Caudate nucleus (tissue), 63 donors: ENCODE measurements at places on chromosomes 2 and 18.

- DNase-seq, result no peak
Observed at GRCh38 chr2:150581717-150582472, 94.4 kb upstream of the RND3 start.

DNA sequence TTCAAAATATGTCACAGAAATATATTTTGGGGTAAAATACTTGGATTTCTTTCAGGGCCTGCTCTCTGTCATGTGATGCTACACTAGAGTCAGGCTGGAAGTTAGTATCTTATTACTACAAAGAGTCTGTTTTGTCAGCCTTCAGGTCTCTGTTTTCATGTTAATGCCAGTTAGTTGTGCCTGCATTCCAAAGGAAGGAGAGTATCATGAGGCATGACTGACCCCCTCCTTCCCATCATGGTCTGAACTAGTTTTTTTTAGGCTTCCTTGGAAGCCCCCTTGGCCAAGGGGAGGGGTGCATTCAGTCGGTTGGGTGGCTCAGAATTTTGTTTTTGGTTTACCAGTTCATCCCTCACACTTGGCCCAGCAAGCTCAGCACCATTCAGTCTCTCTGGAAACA, 318.0 kb downstream of the ALK start:
- DNase-seq, result no peak

GRCh38 chr2:145815933-145816332, 1296.0 kb upstream of the ZEB2 start:
- DNase-seq, result no peak

GRCh38 chr2:46363535-46364170, 66.4 kb downstream of the EPAS1 start:
- DNase-seq, result no peak

DNA sequence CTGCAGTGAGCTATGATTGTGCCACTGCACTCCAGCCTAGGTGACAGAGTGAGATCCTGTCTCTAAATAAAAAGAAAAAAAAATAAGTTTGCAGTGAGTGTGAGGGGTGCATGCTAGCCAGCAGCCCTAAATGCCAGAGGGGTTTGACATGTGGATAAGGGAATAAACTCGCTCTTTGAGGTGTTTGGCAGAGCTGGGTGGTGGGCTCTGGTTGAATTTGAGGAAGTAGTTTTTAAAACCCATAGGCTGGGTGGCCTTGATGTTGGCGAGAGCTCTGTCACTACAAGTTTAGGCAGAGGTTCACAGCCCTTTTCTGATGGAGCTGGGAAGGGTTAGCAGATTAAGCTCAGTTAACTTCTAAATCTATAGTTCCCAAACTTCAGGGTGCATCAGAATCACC, 3.1 kb downstream of the ANXA4 start:
- DNase-seq, result no peak

DNA sequence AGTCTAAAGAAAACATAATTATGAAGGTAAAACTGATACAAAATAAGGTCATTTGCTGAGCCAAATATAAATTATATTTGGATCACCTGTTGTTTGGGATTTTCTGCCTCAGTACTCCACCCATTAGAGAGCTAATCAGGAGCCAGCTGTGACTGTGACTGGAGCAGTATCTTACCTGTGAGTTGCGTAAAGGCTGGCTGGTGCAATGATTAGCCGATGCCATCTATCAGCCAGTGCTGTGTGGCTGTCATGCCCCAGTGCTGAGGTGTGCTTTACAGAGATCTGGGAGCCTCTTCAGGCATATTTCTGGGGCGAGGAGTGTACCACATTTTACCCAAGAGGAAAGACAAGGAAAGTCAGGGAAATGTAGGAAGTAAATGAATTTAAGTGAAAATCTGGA, 191.8 kb downstream of the LRRTM1 start:
- DNase-seq, result no peak

GRCh38 chr2:152782171-152782570, 63.8 kb downstream of the ARL6IP6 start:
- no peak for DNase-seq

DNA sequence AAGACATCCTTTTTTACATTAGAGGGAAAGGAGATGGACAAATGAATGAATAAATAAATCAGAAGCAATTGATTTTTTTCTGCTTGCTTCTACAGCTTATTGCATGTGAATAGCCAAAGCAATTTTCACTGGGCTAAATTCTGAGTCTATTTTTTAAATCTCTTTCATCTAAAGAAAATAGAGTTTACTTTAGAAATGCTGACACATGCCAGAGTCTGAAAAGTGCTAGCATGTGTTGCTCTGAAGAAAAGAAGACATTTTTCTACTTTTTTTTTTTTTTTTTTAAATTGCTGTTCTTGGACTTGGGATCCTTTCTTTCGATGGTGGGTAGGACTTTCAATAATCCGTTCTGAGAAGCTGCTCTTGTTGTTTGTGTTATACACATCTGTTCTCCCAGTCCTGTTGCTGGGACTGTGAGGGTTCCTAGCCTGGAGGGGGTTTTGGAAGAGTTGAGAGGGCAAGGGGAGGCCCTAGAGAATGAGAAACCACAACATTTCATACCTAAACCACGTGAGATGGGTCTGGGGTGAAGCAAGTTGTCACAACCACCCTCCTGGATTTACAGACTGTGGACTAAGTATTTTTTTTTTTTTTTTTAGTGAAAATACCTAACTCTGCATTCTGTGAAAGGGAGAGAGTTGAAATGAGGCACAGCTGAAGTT, 193.5 kb downstream of the PRKCE start:
- no peak for DNase-seq

GRCh38 chr2:88698498-88699233, 7.2 kb downstream of the RPIA start:
- no peak for DNase-seq

DNA sequence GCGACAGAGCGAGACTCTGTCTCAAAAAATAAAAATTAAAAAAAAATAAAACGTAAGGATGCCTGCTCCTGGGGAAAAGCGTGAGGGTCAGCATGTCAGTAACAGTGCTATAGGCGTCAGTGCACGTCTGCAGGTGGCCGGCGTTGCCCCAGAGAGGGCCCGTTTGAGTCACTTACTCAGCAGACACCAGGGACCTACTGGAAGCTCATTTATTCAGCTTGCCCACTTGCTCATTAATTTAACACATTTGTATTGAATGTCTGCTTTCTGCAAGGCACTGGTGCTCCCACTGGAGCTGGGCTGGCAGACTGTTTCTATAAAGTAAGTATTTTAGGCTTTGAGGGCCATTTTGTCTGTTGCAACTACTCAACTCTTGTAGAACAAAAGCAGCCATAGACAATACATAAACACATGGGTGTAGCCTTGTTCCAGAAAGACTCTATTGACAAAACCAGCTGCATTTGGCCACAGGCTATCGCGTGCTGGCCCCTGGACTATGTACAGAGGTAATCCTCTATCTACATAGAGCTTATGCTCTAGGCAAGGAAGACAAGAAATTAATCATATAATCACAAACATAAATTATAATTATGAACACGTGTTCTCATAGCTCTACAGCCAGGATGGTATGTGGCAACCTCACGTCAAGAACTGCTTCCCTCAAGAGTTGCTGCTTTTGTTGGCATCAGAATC, 73.2 kb downstream of the KLHL29 start:
- no peak for DNase-seq

DNA sequence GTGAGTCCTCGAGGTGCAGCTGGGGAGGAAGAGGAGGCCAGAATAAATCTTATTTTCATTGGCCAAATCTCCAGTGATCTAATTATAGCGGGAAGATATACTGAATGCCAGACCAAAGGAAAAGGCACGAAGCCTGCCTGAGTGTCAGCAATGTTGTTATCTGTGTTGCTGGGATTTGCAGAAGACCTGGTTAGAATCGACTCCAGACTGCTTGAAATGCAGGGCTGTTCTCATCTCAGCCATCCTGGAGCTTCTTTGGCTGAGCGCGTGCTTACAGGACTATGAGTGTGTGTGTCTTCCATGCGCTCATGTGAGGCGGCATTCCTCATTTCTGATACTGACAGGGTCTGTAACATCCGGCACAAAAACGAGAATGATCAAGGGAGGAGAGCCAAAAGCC, 81.2 kb downstream of the TSN start:
- DNase-seq, result no peak

- DNase-seq, result no peak
Observed at GRCh38 chr2:237242091-237242536, 156.4 kb downstream of the COPS8 start.

- no peak for DNase-seq
Observed at GRCh38 chr18:32036506-32037180, 18.0 kb downstream of the RNF125 start.

GRCh38 chr18:7608781-7609201, 41.7 kb downstream of the PTPRM start:
- DNase-seq, result no peak

DNA sequence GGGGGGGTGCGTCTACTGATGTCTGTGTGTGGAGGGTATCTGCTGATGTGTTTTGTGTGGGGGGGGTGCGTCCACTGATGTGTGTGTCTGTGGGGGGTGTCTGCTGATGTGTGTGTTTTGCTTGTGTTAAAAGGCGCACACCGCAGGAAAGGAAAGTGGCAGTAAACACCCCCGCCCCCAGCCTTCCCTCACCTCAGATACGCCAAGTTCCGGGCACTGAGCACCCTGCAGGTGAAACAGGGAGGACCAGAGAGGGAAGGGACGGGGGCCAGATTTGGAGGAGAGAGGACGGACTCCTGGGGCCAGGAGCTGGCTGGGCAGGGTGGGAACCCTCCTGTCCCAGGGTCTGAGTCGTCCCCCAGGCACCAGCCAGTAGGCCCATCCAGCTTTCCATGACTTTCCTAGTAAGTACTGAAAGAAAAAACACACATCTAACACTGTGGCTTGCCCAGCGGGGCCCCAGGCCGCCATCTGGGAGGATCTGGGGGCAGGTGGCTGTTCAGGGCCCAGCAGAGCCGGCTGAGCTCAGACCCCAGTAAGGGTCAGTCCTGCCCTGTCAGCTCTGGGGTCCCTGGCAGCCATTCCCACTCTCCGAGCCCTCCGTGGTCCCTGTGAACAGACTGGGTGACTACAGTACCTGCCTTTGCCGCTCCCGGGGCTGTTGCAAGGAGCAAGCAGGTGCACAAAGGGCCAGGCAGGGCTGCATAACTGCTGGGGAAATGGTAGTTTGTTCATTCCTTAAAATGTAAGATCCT, 126.9 kb downstream of the NFATC1 start:
- no peak for DNase-seq

- DNase-seq, result peak; percentile 28
Observed at GRCh38 chr2:134120733-134121630, 132.9 kb upstream of the MGAT5 start.

GRCh38 chr2:239916205-239917124, 108.7 kb downstream of the NDUFA10 start:
- DNase-seq, result no peak

DNA sequence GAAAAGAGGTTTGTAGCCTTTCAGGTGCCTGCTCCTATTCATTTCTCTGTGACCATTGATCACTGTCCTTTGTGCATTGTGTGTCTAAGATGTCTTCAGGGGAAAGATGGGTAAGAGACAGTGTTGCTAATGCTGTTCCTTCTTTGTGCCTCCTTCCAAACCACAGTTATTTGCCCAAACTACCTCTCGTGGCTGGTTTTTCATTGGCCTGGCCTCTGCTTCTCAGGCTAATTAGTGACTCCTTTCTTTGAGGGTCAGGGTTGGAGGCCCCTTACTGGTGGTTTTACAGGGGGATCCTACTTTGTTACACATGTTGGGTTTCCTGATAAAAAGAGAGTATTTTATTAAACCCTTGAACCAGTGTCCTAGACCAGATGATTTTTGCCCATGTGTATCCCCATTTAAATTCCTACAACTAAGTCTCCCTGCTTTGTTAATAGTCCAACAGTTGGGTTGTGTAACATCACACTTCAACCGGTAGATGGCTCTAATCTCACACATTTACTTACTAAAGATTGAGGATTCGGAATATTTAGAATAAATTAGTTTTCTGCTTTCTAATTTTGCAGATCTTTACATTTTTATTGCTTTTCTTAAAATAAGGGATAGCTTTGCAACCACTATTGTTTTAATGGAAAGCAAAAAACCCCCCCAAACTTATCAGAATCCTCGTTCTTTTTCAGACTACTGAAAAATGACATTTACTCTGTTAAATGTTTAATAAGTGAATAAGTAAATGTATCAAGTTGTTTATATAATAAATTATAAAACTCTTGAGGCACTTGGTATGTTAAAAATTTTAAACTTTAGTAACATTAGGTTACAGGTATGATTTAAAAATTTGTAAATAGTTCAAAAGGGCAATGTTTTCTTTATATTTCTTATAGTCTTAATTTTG, 2.4 kb downstream of the MARS2 start:
- DNase-seq, result no peak

DNA sequence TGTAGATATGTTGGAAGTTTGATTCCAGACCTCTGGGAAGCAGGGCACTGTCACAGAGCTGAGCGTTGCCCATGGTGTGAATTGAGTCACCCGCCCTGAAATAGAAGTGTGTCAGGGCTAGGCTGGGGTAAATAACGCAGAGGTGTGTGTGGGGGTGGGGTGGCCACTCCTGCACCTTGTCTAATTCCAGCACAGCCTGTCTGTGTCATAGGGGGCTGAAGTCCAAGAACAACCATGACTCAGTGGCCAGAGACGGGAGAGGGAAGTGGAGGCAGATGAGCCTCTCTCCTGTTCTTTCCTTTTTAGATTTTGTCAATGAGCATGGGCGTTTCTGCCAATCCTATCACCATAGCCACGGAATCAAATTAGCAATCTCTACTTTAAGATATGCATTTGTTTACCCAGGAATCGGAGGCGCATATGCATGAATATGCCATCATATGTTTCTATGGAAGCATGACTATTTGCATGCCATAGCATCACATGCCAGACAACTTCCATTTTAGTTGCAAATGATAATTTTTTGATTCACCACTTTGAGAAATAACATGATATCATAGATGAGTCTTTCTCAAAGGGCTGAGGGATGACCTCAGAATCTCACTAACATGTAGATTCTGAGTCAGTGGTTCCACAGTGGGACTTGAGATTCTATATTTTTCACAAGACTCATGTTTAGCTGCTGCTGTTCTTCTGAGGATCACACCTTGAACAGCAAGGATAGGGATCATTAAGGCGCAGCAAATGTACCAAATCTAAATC, 852.9 kb downstream of the DCDC2C start:
- DNase-seq, result no peak

DNA sequence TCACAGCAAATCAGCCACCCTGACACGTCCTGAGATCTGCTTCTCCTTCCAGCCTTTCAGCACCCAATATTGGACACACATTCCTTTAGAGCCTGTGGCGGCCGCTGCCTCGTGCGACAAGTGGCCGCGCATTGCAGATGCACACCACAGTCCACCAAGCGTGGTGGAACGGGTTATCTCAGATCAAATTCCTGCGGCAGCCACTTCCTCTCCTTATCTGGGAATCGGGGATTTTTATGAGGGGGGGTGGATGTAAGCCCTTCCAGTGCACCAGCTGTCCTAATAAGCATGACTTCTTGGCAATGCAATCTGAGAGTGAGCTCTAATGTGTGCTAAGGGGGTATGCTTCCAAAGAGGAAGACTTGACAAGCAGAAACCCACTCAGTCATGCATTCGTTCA, 18.3 kb upstream of the BMP10 start:
- no peak for DNase-seq

GRCh38 chr2:220134756-220135534, 507.5 kb downstream of the SLC4A3 start:
- DNase-seq, result no peak

GRCh38 chr2:46717344-46718121, 198.1 kb downstream of the MCFD2 start:
- DNase-seq, result no peak

- DNase-seq, result no peak
Observed at GRCh38 chr2:46229134-46230063, 67.8 kb upstream of the EPAS1 start.
